ENCODE measurements at places on chromosomes 7 and 10.

DNA sequence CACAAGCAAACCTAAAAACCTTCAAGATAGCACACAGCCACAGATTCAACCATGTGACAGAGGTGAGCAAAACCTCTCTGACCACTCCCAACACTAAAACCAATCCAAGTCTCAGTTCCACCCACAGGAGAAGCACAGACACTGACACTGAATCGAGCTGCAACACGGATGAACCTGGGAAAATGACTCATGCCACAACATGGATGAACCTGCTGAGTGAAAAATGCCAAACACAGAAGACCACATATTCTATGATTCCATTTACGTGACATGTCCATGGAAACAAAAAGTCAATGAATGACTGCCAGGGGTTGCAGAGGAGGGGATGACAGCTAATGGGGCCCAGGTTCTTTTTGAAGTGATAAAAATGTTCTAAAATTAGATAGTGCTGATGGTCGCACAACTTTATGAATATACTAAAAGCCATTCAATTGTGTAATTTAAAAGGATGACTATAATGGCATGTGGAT is 22.0 kb downstream of the CYTH3 start:
- no peaks in the 10 kb centered on the region for H3K27me3 ChIP-seq
- DNase-seq: no peak
- H3K27ac ChIP-seq: no peak overlapping the region
- H3K4me3 ChIP-seq: no peak overlapping the region
- H3K36me3 ChIP-seq: no peaks in the 10 kb centered on the region

DNA sequence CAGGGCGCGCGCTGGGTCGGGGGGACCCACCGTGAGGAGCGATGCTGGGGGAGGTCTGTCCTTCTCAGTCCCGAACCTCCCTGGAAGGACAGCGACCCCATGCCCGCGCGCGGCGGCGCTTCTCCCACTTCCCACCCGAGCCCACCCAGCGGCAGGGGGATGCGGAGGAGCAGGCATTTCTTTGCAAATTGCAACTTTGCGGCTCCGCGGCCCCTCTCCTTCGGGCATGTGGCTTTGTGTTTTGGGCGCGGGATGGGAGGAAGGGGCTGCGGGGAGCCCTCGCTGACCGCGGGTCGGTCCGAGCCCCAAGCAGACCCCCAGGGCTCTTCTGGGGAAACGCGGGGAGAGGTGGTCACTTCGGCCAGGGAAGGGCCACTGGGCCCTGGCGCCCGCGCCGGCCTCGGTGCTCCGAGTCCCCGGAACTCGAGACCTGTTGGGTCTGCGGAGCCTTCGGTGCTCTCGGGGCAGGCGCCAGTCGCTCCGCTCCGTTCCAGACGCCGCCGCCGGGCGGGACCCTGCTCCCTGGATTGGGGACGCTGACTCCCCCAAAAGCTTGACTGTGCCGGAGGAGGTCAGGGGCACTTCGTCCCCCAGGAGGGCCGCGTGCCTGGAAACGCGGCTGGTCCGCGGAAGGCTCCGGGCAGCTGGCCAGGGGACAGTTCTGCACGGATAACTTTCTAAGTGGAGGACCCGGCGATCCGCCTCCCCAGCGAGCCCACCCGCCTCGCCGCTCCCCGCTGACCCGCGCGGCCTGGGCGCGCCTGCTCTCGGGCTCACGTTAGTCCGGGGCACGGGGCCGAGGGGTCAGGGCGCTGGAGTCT is 164.2 kb upstream of the DPP6 start:
- no peaks in the 10 kb centered on the region for H3K27me3 ChIP-seq
- no peak overlapping the region for H3K27ac ChIP-seq
- no peaks in the 10 kb centered on the region for H3K36me3 ChIP-seq

DNA sequence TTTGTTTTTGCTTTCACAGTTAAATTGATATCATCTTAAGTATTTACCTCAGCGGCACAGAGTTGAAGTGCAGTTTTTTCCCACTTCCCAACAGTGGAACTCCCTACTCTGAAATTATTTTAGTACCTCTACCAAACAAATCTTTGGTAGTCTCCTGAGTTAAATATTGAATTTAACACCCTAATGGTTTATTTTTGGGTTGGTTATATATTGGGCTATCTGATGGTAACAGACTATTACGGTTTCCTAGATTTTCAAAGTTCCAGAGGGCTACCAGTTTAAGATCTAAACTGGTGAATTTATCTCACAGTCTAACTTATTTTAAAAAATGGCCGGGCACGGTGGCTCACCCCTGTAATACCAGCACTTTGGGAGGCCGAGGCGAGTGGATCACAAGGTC is 1.3 kb downstream of the ZNF277 start:
- no peaks in the 10 kb centered on the region for H3K36me3 ChIP-seq
- H3K4me1 ChIP-seq: peaks cover 14% of the 10 kb centered on the region
- H3K27me3 ChIP-seq: no peaks in the 10 kb centered on the region
- DNase-seq: no peak

DNA sequence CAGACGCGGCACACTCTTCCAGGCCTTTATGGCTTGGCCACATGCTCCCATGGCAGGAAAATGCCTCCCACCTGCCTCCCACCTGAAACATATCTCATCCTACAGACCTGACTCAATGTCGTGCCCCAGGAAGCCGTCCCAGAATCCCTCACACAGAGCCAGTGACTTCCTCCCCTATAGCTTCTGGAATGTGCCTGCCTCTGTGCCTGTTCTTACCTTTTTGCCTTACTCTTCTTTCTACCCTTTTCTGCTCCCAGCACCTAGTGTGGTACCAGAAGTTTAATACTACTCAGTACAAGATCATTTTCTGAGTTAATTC is 123.9 kb upstream of the STK17A start:
- no peak overlapping the region for H3K4me3 ChIP-seq
- no peaks in the 10 kb centered on the region for H3K4me1 ChIP-seq
- H3K27me3 ChIP-seq: peaks cover 25% of the 10 kb centered on the region
- no peak for DNase-seq
